ENCODE measurements at places on chromosomes 2 and 18. TPM values are rescaled to one million over a fixed set of nuclear protein-coding genes. Genes with fewer than 3 reads are reported as not detected.

DNA sequence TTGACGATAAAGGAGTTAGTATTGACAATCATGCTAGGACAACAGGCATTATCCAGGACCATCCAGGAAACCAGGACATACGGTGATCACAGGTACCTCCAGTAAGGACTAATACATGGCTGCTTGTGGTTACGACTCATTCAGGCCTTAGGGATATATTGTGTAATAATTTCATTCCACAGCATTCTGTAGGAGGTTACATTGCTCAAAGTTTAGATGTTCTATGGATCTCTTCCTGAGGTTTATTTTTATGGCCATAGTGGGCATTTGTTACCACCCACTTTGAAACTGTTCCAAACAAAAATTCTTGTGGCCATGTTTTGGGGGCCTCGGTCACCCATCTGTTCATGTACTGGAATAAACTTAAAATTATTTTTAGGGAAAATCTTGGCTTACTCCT lies 431.6 kb downstream of the METTL4 start:
- H3K36me3 ChIP-seq = no peaks in the 10 kb centered on the region
- no peaks in the 10 kb centered on the region for H3K27me3 ChIP-seq
- no peak for DNase-seq
- H3K4me1 ChIP-seq = no peaks in the 10 kb centered on the region
- no peak overlapping the region for H3K27ac ChIP-seq

GRCh38 chr2:119366161-119366648 lies 429 bp downstream of the C2orf76 start:
- H3K4me1 ChIP-seq = peaks cover 18% of the 10 kb centered on the region
- no peak for DNase-seq
- H3K36me3 ChIP-seq = no peaks in the 10 kb centered on the region
- H3K27me3 ChIP-seq = no peaks in the 10 kb centered on the region
- H3K4me3 ChIP-seq = peak overlapping the region; percentile 68

- H3K36me3 ChIP-seq = no peaks in the 10 kb centered on the region
- no peaks in the 10 kb centered on the region for H3K27me3 ChIP-seq
- H3K4me3 ChIP-seq = no peak overlapping the region
- H3K4me1 ChIP-seq = no peaks in the 10 kb centered on the region
- H3K27ac ChIP-seq = no peak overlapping the region
- no peak for DNase-seq
Observed at GRCh38 chr2:237943395-237944094, 23.3 kb upstream of the UBE2F start.

DNA sequence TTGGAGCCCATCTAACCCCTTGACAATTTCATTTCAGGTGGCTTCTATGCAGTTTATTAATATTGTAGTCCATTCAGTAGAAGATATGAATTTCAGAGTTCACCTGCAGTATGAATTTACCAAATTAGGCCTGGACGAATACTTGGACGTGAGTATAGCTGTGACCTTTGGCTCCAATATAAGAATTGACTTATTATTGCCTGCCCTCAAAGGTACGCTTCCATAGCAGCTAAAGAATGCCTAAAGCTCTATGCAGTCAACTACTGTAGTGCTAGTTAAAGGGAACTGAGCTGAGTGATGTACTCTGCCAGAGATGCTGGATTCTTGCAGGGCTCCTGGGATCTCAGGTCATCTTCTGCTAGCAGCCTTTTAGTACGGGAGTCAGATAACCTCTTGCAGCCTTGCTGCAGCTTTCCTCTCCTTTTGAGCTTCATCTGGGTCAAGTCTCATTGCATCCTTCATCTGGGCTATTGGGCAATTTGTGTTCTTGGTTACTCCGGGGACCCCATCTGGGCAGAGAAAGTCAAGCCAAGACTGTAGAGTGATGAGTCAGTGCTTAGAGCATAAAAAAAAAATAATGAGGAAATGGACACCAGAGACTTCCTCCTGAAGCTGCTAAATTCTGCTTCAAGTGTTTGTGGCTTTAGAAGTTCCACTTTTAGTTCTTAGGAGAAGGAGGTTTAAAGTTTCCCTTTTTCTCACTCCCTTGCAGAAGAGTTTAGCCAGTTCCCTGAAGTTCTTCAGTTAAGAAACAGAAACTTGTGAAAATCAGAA lies 105.6 kb downstream of the PRPF40A start:
- peaks cover 4% of the 10 kb centered on the region for H3K36me3 ChIP-seq
- no peak for DNase-seq
- no peaks in the 10 kb centered on the region for H3K27me3 ChIP-seq
- no peak overlapping the region for H3K27ac ChIP-seq

DNA sequence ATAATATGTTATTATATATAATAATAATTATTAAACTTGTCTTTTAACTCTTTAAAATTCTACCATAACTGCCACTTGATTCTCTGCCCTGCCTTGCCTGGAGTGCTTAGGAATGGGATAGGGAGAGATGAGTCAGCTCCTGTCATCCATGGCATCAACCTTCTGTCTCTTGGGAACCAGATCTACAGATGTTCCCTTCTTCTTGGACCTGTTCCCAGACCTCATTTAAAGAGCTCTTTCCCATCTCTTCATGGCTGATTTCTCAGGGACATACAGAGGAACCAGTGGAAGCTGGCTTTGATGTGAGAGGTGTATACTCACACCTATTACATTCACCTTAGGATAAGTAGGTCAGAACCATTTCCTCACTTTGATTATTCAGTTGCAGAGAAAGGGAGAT lies 155.3 kb upstream of the MYO3B start:
- no peak for DNase-seq
- H3K4me3 ChIP-seq = no peak overlapping the region
- H3K4me1 ChIP-seq = no peaks in the 10 kb centered on the region
- H3K27ac ChIP-seq = no peak overlapping the region

- H3K36me3 ChIP-seq = no peaks in the 10 kb centered on the region
- H3K27me3 ChIP-seq = peaks cover 5% of the 10 kb centered on the region
- H3K4me3 ChIP-seq = no peak overlapping the region
- no peaks in the 10 kb centered on the region for H3K4me1 ChIP-seq
Observed at GRCh38 chr2:70412294-70413070, 110.6 kb upstream of the FAM136A start.

DNA sequence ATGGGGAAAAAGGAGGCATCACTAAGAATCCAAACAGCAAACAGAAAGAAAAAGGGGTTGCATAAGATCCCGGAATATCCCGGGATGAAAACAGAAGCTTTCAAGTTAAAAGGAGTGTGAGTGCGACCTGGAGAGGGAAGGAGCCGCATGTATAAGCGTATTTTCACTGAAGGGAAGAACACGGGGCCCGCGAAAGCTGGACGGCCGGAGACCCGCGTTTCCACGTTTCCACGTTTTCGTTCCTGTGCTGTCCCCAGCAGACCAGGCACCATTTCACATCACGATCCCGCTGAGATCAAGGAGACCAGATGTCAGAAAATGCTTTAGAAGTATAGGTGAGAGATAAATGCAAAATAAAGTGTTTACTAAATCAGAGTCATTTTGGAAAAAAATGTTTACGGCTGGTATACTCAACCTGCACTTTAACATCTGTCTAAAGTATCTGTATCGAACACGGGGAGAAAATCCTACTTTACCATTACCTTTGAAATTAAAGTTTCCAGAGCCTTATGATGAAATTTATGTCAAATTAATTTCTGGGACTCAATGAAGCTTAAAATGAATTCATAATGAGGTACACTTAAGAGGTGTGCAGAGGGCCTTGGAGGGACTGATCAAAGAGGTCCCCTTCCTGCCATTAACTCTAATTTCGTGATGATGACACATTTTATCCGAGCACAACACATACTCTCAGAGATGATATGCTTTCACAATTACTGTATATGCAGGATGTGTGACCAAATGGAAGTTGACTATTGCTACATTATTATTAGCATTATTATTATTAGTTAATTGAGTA lies 71.0 kb upstream of the SALL3 start:
- no peak for DNase-seq
- H3K4me1 ChIP-seq = no peaks in the 10 kb centered on the region
- H3K27me3 ChIP-seq = no peaks in the 10 kb centered on the region
- H3K4me3 ChIP-seq = no peak overlapping the region

GRCh38 chr2:233263045-233263570 lies 11.6 kb downstream of the ATG16L1 start:
- no peak for DNase-seq
- H3K4me1 ChIP-seq = no peaks in the 10 kb centered on the region
- H3K27me3 ChIP-seq = no peaks in the 10 kb centered on the region

DNA sequence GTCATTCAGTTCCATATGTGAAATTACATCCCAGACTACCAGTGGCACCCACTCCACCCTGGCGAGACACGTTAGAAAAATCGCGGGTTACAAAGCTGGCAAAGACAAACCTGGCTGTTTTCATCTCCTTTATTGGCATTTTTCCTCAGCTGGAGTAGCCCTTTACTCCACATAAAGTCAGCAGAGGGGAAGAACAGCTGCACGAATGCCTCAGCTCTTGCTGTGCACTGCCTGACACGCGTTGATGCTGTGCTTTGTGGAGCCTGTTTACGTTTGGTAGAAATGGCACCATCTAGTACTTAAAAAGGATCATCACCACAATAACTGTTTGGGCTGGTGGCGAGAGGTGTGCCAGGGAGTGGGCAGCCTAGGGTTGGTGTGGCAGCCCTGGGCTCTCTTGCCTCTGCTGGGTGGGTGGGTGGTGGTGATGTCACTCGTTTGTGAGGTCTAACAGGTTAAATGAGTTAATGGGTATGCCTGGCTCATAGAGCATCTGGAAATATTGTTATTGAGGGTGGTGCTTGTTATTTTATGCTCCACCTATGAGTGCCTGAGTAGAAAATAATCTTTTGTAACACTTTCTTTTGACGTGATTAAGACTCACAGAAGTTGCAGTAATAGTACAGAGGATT lies 16.4 kb downstream of the FARP2 start:
- peaks cover 5% of the 10 kb centered on the region for H3K36me3 ChIP-seq
- no peak overlapping the region for H3K4me3 ChIP-seq
- peaks cover 6% of the 10 kb centered on the region for H3K4me1 ChIP-seq
- DNase-seq = no peak
- H3K27ac ChIP-seq = no peak overlapping the region

DNA sequence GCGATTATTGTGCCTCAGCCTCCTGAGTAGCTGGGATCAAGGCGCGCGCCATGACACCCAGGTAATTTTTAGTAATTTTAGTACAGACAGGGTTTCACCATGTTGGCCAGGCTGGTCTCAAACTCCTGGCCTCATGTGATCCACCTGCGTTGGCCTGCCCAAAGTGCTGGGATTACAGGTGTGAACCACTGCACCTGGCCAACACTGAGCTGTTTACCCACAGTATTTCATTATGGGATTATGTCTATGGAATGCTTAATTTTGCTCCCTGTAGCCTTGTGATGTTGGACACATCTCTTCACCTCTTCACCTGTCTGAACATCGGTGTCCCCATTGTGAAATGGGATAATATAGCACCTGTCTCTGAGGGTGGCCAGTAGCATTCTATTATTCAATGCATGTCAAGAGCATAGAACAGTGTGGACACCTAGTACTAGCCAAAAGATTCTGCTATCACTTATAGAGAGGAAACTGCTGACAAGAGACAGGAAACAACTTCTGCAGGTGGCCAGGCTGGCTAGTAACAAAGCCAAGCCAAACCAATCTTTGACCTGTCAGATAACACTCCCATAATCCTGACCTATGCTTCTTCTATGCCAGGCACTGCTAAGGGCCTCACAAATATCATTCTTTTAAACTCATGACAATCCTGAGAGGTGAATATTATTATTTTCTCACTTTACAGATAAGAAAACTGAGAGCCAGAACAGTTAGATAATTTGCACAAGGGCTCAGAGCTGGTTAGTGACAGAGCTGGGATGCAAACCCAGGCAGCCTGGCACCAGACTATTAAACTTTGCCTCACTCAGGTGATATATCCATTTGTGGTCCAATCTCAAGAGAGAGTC lies 29.4 kb upstream of the REEP1 start:
- H3K36me3 ChIP-seq = no peaks in the 10 kb centered on the region
- no peak overlapping the region for H3K4me3 ChIP-seq
- no peaks in the 10 kb centered on the region for H3K27me3 ChIP-seq
- DNase-seq = no peak

GRCh38 chr2:197628043-197628500 lies 47.3 kb downstream of the RFTN2 start:
- peak overlapping the region; percentile 89 for H3K27ac ChIP-seq
- no peaks in the 10 kb centered on the region for H3K36me3 ChIP-seq
- DNase-seq = peak; percentile 76
- peaks cover 20% of the 10 kb centered on the region for H3K4me1 ChIP-seq
- no peaks in the 10 kb centered on the region for H3K27me3 ChIP-seq

DNA sequence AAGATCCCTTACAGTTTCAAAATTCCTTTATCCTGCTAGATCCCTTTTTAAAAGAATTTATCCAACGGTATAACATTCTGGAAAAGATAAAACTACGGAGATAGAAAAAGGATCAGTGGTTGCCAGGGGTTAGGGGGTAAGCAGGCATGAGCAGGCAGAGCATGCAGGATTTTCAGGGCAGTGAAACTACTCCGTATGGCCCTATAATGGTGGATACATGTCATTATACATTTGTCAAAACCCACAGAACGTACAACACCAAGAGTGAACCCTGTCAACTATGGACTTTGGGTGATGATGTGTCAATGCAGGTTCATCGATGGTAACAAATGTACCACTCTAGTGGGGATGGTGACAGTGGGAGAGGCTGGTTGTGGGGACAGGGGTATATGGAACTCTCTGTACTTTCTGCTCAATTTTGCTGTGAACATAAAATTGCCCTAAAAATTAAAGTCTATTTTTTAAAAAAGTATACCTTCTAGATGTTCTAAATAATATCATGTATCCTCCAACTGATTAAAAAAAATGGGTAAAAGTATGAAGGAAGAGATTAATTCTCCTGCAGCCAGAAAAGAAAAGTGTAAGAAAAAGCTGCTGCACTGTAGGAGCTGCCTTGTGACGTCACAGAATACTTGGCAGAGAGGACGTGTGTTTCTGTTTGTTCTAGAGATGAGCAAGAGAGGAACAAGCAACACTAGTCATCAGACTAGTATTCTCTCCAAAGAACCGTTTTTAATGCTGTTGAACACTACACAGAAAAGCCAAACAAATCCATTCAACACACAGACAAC lies 23.6 kb downstream of the ANKRD44 start:
- no peaks in the 10 kb centered on the region for H3K27me3 ChIP-seq
- H3K36me3 ChIP-seq = no peaks in the 10 kb centered on the region
- no peak for DNase-seq
- no peak overlapping the region for H3K4me3 ChIP-seq

DNA sequence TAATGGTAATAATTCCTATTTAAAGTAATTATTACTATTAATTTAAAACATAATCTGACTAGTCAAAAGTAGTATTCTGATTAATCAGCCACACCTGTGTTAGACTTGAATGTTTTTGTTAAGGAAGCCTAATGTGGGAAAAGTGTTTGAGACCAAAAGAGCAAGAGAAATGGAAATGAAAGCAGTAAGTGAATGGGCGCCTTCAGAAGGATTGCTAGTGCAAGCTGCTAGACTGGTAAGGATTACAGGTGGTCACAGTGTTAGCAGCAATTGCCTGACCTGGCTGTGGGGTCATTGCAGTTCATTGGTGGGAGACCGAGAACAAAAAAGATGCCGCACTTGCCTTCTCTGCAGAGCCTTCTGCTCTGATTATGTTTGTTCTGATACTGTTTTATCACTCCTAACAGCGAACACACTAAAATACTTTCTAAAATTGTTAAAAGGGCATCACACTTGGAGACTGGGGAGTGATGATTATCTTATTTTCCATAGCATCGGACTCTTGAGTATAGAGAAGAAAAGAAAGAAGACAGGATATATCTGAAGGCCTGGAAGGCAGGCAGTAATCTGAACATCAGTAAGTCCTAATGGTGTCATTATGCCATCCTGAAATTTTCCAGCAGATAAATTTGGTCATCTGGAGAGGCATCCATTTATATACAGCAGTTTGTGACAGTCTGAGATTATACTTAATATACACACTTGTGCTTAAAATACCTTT lies 5.8 kb downstream of the SOCS6 start:
- H3K4me1 ChIP-seq = peaks cover 47% of the 10 kb centered on the region
- H3K4me3 ChIP-seq = no peak overlapping the region
- no peaks in the 10 kb centered on the region for H3K27me3 ChIP-seq

Gene PRKAG3
- total RNA-seq = not detected

Gene TCF7L1
- total RNA-seq = 1.0 TPM

Gene STARD6
- total RNA-seq = not detected

Gene FAM237A
- total RNA-seq = not detected

Data from neural progenitor cell (in vitro differentiated cells).